ENCODE measurements at places on chromosomes 3 and 15.

DNA sequence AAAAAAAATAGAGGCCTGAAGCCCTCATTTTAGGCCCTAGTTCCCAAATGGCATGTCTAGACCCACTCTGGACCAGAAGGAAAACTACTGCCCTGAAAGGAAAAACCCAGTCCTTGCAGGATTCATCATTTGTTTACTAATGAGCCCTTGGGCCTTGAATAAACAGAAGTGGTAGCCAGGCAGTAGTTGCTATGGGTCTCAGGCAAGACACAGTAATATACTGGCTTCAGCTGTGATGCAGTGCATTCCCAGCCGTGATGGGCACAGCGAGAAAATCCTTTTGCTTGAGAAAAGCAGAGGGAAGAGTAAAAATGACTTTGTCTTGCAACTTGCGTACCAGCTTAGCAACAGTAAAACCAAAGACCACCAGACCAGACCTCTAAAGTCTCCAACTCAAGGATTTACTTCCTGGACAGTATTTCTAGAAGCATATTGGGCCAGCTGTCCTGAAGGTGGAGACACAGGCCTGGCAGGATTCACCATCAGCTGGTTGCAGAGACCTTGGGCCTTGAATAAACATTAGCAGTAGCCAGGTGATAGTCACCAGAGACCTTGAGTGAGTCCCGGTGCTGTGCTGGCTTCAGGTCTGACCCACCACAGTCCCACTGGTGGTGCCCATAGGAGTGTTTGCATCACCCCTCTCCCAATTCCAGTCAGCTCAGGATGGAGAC, 208.3 kb upstream of the SLITRK3 start:
- no peak for DNase-seq

- DNase-seq = no peak
Measured at GRCh38 chr3:112004669-112005068, 5.9 kb downstream of the TAGLN3 start.

DNA sequence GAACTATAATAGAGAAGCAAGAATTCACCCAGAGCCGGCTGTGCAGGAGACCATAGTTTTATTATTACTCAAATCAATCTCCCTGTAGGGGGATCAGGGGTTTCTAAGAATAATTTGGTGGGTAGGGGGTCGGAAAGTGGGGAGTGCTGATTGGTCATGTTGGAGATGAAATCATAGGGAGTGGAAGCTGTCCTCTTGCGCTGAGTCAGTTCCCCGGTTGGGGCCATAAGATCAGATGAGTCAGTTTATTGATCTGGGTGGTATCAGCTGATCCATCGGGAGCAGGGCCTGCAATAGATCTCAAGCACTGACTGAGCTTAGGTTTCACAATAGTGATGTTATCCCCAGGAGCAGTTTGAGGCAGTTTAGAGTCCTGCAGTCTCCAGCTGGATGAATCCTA, 97.0 kb upstream of the SNRPN start:
- DNase-seq = no peak

DNA sequence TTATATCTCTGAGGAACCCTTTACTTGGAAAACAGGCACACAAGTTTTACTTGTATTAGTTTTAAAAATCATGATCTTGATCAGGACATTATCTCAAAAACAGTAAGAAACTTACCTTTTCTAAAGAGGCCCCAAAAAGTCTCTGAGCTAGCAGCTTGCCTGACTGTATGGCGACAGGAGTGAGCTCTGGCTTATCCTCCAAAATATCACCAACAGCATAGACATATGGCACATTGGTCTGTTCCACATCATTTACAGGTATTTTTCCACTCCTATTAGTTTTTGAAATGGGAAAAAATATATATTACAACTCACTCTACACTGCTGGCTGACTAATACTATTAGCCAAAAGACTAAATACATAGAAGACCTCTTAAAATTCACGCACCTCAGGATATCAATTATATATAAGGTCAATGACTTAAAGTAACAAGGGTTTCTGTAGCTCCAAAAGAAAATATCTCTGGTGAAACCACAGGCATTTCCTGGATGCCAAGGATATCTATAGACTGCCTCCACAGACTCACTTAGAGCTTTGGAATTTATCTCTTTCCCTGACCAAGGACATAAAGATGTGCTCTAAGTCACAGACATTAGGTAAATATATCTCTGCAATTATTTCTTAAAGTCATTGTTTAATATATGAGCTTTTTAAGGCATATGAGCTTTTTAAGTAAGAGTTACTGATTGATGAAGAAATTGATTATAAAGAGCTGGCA, 33.1 kb downstream of the TXNRD3 start:
- DNase-seq = no peak

DNA sequence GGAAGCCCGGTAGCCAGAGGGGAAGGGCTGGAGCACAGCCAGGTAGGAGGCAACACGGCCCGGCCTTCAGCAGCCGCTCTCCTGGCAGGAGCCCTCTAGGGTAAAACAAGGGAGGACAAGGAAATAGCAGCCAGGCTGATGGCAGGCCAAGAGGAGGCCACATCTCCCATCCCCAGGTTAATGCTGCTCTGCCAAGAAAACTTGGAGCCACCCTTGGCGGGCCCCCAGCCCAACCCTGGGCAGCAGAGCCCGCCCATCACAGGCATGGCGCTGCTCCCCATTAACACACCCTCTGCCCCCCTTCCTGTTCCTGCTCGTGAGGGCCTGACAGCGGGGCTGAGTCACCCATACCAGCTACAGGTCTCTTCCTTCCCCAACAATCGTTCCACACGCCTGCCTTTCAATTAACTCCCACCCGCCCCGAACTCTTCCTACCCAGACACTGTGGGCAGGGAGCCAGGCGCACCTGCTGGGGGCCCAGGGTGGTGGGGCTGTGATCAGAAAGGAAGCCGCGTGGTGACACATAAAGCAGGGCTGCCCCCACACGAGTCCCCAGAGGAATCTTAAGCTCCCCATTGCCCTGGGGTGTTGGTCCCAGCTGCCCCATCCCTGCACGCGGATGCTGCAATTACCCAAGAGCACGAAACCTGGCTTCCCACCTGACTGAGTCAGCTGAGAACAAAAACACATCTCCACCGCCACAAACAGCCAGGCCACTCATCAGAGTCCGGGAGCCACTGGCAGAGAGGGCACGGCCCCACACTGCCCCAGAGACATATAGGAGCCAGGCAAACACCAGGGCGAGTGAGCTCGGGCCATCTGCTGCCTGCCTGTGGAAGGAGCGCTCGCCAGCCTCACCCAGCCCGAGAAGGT, at the start of gene C15orf62:
C15orf62 (plus strand) TSS at position 707 of the 873 bp plus-strand sequence. CDS start 516 bp downstream, outside the sequence.
- DNase-seq = peak; percentile 83

DNA sequence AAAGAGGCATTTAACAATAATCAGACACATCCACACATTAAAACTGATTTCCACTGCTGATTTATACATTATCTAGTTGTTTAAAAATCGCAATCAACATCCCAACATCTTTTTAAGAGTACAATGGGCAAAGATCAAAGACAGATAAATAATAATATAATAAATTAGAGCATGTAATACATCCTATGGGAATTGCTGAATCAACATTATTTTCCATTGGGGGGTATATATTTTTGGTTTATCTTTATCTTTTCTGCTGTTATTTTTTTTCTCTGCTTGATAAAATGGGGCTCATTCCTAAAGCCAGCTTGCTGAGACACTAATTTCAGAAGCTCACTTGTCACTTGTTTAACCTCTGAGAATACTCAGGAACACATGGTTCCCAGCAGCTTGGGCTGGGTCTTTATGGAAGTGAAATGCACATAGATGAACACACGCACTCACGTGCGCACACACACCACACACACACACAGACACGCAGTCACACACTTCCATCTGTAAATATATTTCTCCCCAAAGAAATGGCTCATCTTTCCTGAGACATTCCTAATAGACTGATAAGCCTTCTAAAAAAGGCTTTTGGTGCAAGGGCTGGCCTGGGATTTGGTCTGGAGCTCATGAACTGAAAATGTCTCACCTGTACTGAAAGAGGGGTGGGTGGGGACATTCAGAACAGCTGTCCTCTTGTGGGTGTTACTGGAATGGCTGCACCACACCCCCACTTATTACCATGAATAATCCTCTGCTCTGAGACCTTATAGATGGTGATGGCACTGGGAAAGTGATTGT, 3.5 kb upstream of the PPIB start:
- no peak for DNase-seq
